ENCODE measurements at places on chromosomes 16 and 17.
A peak's percentile ranks its signal among the peaks of the same experiment; 100 is the strongest.

DNA sequence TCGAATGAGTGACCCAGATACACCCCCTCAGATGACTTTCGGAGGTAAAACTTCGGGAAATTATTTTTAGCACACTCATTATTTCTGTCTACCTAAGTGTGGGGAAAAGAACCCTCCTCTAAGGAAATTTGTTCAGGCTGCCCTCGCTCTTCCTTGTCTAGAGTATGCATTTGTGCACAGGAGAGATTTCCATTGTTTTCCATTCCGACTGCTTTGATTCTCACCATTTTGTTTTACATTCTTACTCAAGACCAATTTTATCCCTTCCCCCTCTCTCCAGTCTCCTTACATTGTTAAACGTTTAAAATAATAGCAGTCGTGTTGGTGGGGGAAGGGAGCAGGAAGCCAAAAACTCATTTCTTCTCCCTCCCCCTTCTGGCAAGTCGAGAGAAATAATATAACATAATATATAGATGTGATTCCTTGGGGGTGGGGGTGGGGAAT lies 1.5 kb upstream of the CHD3 start:
- DNase-seq = no peak

GRCh38 chr16:9061358-9061813 lies 30.1 kb upstream of the HAPSTR1 start:
- DNase-seq = no peak

- DNase-seq = no peak
Measured at GRCh38 chr17:79925242-79925957, 86.2 kb upstream of the CBX4 start.

DNA sequence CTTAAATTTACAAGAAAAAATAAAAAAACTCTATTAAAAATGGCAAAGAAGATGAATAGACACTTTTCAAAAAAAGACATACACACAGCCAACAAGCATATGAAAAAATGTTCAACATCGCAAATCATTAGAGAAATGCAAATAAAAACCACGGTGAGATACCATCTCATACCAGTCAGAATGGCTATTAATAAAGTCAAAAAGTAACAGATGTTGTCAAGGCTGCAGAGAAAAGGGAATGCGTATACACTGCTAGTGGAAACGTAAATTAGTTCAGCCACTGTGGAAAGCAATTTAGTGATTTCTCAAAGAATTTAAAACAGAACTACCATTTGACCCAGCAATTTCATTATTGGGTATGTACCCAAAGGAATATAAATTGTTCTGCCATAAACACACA lies 31.4 kb downstream of the CAPNS2 start:
- no peak for DNase-seq

- DNase-seq = no peak
Measured at GRCh38 chr17:67496286-67496685, 119.2 kb downstream of the PITPNC1 start.

GRCh38 chr17:32964541-32964940 lies 27.1 kb upstream of the SPACA3 start:
- DNase-seq = no peak

DNA sequence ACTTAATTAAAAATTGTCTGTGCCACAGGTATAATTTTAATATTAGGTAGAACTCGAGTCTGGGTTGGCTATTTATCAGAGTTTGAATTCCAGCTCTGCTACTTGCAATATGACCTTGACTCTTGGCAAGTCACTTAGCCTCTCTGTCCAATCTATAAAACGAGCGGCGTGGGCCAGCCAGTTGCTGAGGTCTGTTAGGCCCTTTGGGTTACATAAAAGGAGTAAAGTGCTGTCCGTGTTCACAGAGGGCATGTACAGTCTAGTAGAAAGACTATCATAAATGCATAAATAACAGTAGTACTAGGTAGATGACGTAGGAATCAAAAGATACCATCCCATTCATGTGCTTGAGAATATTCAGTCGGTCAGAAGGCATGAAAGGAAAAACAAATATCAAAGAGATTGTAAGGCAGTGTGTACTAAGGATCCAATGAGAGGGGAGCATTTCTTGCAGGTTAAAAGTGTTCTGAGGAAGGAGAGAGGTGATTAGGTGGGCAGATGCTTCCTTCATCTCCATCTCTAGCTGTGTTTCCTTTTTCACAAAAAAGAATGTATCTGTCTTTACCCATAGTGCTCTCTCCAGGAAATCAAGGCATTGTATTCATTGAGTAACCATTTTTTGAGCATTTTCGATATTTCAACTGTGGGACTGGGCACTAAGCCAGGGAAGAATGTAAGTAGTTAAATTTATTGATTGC lies 2.4 kb downstream of the TNRC6A start:
- no peak for DNase-seq

GRCh38 chr17:72255481-72255880 lies 134.7 kb downstream of the SOX9 start:
- DNase-seq = no peak

GRCh38 chr17:7750321-7750821 lies 32.8 kb downstream of the DNAH2 start:
- DNase-seq = no peak

GRCh38 chr16:31452631-31453106 lies 6.6 kb upstream of the ARMC5 start:
- DNase-seq = no peak

DNA sequence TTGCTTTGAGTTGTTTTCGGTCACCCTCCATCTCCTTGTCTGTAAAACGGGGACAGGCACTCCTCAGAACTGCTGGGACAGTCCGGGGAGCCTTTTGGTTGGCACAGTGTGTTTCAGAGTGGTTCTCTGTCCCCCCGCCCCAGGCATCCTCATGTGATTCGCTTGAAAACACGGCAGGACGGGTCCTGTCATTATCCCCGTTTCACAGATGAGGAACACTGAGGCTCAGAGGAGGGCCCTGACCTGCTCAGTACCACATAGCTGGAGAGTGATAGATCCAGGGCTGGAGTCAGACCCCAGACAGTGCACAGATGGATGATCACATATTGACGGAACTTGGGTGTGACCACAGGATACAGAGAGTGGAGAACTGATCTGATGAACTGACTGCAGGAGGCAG lies 13.5 kb upstream of the ADGRG1 start:
- no peak for DNase-seq

DNA sequence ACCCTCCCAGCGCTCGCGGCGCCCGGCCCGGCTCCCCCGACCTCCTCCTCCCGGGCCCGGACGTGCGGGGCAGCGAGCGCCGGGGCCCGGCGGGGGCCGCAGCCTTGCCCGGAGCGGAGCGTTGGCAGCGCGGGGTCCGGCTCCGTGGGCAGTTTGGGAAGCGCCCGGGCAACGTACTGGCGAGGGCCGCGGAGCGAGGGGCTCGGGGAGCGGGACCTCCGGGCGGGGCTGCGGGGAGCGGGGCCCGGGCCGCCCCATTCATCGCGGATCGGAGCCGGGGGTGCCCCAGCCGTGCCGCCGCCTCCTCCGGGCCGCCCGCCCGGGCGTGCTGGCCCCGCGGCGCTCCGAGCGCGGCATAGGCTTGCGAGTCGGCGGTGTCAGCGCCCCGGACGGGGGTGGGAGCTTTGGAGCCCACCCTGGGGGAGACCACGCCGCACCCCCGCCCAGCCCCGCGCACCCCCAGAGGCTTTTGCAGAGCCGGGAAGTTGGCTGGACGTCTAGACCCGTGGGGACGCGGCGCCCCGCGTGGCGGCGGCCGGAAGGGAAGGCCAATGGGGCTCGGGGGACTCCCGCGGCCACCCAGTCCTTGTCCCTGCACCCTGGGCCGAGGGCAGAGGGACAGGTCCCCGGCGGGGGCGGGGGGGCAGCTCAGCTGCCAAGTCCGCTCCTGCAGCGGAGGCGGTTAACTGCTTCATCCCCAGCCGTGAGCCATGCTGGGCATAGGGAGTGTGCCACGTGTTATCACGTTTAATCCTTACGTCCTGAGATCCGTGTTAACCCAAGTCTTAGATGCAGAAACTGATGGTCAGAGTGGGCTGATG lies 852 bp downstream of the ZNF469 start:
- DNase-seq = no peak

GRCh38 chr17:48026502-48027321 lies 10.9 kb downstream of the COPZ2 start:
- DNase-seq = peak; percentile 74

GRCh38 chr17:18184143-18185031 lies 759 bp downstream of the ALKBH5 start:
- peak; percentile 53 for DNase-seq

DNA sequence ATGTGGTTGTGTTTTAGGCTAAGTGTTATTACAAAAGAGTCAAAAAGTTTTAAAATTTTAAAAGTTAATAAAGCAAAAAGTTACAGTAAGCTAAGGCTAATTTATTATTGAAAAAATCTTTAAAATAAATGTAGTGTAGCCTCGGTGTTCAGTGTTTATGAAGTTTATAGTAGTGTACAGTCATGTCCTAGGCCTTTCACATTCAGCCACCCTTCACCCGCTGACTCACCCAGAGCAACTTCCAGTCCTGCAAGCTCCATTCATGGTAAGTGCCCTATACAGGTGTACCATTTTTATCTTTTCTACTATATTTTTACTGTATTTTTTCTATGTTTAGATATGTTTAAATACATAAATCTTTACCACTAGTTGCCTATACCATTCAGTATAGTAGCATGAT lies 98.5 kb upstream of the RPRML start:
- no peak for DNase-seq

DNA sequence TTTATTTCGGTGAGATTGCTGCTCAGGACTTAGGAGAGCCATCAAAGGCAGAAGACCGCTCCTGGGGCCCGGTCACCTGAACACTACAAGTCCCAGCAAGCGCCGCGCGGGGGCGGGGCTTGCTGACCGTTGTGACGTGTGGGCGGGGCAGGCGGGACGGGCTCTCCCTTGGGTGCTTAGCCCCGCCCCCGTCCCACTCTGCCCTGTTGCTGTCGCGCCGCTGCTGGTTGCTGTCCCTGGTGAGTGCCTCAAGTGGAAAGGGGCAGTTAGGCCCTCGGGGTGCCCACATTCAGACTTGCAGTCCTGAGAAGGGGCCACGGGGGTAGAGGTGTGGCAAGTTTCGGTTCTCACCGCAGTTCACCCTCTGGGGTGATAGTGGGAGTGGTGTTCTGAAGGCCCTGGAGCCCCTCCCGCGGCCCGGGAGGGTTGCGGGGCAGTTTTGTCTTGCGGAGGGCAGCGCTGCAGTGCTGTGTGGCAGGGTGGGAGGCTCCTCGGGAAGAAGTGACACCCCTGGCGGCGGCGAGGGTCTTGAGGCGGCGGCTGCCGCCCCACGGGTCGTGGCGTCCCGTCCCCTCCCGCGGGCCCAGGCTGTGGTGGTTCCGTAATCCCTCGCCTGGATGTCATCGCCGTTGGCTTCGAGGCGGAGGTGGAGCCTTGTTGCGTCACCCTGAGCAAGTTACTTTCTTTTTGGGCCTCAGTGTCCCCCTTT lies at the start of gene CALCOCO2:
TSS of gene CALCOCO2 (plus strand) at position 196 of the 709 bp plus-strand sequence. CDS start 10,673 bp downstream, outside the sequence.
- peak; percentile 85 for DNase-seq

GRCh38 chr16:67917140-67917851 lies 14.4 kb downstream of the CTRL start:
- no peak for DNase-seq

DNA sequence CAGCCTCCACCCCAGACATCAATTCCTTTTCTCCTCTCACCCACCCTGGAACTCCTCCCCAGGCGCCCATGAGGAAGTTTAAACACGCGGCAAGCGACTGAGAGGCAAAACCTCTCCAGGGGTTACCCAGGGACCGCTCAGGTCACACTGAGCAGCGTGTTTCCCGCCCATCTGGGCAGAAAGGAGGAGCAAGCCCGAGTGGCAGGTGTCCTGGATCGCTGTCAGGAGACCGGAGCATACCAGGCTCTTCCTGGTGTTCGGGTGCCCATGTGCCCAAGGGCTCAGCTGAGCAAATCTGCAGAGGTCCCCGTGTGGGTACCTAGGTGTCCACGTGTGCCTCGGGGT lies 491 bp downstream of the SLC25A19 start:
- DNase-seq = no peak

DNA sequence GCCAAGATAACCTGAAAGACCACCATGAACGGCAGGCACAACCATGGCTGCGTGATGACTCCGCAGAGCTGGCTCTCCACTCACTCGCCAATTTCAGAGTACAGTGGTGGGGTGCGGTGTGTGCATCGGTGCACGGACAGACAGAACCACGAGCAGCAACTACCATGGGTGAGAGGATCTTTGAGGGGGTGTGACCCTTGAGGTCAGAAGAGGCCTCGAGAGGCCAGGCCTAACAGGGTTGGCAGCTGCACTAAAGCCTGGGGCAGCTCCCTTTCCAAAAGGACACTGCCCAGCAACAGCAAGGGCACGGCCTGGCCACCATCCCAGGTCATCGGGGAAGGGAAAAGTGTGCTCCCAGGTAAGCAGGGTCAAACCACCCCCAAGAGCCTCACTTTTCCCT lies 1.9 kb upstream of the ECI1 start:
- DNase-seq = no peak

- DNase-seq = no peak
Measured at GRCh38 chr17:35359398-35359797, 14.0 kb downstream of the SLFN11 start.

DNA sequence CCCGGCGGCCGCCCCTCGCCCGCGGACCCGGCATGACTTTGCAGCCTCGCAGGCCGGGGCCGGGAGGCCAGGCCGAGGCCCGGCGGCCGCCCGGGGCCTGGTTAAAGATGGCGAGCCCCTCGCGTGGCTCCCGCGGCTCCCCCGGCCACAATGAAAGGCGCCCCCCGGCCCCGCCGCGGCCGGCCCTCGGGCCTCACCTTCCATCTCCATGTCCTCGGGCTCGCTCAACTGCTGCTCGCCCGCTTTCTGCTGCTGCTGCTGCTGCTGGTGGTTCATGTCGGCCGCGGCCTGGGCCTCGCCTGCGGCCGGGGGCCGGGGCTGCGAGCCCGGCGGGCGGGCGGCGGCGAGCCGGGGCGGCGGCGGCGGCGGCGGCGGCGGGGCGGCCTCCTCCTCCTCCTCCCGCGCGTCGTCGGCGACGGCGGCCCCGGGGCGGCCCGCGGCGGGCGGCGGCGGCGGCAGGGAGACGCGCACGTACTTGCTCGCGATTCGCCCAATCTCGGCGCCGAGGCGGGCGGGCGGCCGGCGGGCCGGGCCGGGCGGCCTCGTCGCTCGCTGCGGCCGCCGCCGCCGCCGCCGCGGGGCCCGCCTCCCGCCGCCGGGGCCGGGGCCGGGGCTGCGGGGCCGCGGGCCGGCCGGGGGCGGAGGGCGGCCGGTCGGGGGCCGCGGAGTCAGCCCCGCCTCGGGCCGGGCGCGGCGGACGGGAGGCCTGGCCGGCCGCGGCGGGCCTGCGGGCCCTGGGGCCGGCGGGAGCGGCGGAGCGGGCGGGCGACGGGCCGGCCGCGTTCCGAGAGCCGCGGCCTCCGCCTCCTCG lies 491 bp downstream of the USP7 start:
- no peak for DNase-seq

DNA sequence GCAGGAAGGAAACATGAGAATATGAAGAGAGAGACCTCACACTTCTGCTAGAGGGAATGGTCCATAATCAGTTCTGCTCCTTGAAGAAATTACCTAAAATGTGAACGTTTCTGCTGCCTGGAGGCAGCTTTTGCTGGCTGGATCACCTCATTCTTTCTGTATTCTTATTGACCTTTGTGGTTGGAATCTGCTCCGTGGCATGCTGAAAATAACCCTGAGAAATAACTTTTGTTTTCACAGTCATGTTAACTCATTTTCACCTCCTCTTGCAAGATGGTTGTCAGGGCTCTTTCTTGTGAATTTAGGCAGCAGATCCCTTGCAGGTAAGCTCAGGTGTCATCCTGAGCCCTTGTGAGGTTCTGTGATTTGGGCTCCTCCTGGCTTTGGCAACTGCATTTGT lies 70.2 kb downstream of the IRF8 start:
- no peak for DNase-seq

GRCh38 chr16:14378689-14379467 lies 251.2 kb downstream of the PARN start:
- no peak for DNase-seq

- no peak for DNase-seq
Measured at GRCh38 chr17:2057175-2057759, 2.4 kb downstream of the HIC1 start.

GRCh38 chr16:12513076-12513790 lies 290.5 kb downstream of the CPPED1 start:
- no peak for DNase-seq
